Anterior cingulate cortex (tissue), 58 donors: ENCODE measurements at places on chromosomes 12 and 14.

GRCh38 chr14:67167420-67168109 lies 21.7 kb upstream of the GARIN2 start:
- DNase-seq: no peak

- no peak for DNase-seq
Measured at GRCh38 chr12:58557171-58557570, 363.1 kb downstream of the LRIG3 start.

- no peak for DNase-seq
Measured at GRCh38 chr12:107537464-107538119, 148.0 kb upstream of the PWP1 start.

DNA sequence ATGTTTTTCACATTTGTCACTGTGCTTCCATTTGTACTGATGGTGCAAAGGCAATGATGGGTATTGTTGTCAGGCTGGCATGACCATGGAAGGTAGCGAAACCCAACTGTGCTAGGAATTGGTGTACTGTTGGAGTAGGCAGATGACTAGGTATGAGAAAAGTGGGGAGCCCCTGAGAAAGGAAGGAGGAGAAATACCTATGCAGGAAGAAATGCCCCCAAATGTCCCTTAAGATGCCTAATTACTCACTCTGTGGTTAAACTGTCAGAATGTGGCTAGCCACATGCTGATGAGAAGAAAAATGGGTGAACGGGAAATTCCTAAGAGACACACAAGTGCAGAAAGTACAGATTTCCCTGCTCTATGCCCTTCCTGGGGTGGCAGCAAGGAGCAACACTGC lies 339.1 kb downstream of the TMEM132D start:
- DNase-seq: no peak

DNA sequence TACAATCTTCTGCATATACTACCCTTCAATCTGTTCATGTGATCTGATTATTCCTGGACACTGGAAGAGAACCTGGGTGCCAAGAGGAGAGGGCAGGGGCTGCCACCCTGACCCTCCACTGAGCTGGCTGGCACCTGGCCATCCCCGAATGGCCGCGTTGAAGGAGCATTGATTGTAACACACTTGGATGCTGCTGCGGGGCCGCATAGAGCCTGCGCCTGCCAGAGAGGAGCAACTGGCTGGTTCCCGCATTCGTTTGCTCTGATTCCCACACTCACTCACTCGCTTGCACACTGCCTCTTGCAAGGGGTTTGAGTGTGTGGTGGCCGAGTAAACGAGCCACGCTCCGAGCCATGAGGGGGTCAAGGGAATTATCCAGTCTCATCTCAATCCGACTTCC lies 32.4 kb downstream of the PSEN1 start:
- DNase-seq: peak; percentile 10
